ENCODE measurements at places on chromosomes 4 and X.

DNA sequence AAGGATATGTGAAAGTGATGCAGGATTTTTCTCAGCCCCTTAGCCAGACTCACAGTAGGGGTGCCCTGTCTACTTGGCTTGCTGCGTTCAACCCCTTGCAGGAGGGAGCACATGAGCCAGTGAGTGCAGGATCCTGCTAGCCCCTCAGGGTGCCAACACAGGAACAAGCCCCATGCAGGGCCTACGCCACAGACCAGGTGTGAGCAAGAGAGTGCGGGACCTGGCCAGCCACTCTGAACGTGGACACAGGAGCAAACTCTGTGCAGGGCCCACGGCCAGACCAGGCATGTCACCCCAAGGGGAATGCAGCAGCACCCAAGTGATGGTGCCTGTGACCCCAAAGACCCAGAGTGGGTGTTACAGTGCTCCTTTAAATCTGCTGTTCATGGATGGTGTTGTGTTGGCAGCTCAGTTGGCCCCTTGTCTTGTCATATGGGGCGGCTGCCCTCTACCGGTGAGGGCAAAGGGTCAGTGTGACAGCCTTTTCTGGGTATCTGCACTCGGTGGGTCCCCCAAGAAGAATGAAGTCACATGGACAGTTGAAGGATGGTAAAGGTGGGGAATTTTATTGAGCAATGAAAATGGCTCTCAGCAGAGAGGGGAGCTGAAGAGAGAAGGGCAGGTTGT is 188.4 kb upstream of the MAOA start:
- DNase-seq, result no peak

DNA sequence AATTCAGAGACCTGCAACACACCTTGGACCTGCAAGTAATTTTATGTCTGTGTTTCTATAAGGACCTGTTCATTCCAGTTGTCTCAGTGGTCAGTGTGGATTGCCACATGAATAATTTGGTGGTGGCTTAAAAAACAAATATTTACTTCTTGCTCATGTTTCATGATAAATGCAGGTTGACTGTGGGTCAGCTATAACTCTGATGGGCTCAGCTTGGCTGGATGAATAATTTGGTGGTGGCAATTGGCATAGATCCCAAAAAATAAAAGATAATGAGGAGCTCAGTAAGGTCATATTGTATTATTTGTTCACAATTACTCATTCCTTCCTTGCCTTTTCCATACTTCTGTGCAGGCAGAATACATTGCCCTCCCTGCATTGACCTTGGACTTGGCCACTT is 18.9 kb upstream of the SCRG1 start:
- DNase-seq, result no peak

- peak; percentile 38 for DNase-seq
Measured at GRCh38 chrX:24080704-24081103, 25.9 kb downstream of the EIF2S3 start.

- DNase-seq, result no peak
Measured at GRCh38 chr4:74618166-74618565, 173.2 kb downstream of the AREG start.

- DNase-seq, result no peak
Measured at GRCh38 chr4:105630670-105631655, 77.5 kb downstream of the INTS12 start.

DNA sequence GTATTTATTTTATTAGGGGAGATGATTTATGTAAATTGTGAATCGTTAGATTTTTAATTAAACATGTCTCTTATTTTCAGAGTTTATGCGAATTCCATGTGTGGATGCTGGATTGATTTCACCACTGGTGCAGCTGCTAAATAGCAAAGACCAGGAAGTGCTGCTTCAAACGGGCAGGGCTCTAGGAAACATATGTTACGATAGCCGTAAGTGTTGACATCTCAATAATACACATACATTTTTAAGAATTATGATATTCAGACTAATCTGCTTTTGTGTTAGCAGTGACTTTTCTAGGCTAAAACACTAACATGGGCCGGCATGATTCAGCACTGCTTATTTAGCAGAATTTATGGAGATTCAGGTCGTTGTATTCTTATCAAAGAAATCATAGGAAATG is 91.2 kb downstream of the RAP1GDS1 start:
- DNase-seq, result no peak

Measured in GM13977 (cell line).